ENCODE measurements at places on chromosomes 2 and 18.

DNA sequence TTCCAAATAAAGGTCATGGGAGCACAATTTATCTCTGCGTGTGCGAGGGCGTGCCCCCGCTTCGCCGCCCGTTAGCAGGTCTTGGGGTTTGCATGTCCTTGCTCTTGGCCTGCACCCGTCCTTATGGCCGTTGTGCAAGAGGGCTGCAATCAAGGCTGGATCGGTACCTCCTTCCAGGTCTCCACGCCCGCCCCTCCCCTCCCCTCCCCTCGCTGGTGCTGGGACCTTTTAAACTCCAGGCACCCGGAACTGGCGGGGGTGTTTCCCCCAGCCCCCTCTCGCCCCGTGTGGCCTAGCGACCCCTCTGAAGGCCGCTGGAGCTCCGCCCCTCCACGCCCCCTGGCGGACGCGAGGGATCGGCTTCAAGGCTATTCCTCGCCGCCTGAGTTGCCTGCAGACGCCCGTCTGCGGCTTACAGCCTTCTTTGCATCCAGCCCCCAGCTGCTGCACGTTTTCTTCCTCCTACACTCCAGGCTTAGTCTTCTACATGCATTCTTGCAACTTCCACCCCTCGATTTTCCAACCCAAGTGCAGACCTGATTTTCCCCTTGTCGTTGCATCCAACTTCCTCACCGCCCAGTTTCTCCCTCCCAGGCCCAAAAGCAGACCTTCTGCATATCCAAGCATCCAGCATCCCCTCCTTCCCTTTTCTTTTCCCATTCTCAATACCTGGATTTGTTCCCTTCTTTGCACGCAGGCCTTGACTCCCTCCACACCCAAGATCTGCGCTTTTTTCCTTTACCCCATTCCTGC lies 577 bp downstream of the IDH1 start:
- peak; percentile 92 for DNase-seq

- no peak for DNase-seq
Observed at GRCh38 chr2:8592736-8593135, 89.1 kb upstream of the ID2 start.

- DNase-seq: no peak
Observed at GRCh38 chr2:160741815-160742214, 248.2 kb upstream of the RBMS1 start.

DNA sequence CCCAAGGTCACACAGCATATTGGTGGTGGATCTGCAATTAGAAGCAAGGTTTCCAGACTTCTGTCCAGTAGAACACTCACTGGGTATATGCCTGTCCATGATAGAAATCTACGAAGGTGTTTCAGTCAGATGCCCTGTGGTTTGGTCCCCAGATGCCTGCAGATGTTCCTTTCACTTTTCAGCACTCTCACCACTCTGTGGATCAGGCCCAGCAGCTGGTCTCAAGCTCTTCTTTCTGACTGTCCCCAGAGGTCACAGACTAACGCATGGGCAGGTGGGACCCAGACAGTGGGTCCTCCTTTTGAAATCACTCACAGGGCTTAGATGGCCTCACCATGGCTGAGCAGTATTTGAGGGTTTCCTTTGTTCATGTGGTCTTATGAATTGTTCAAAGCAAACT lies 376.5 kb downstream of the ALK start:
- no peak for DNase-seq
